ENCODE measurements at places on chromosomes 12 and 14.
A peak's percentile ranks its signal among the peaks of the same experiment; 100 is the strongest.

DNA sequence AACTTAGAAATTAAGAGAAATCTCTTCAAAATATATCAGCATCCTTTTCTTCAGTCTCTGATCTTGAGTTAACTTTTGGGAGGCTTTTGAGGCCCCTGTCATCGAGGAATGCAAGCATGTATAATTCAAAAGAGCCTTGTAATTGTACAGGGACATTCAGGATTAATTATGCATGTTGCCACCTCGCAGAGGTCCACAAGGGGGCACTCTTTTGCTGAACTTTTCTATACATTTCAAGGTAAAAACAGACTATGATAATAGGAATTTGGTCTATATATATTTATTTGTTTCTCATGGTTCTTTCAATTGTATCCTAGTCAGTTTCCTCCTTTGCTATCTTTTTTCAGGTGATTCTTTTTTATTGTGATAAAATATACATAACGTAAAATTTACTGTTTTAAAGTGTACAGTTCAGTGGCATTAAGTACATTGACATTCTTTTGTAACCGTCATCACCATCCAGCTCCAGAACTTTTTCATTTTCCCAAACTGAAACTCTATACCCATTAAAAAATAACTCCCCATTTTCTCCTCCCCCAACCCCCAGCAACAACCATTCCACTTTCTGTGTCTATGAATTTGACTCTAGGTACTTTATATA, 47.0 kb upstream of the SLC2A13 start:
- peak; percentile 69 for DNase-seq

DNA sequence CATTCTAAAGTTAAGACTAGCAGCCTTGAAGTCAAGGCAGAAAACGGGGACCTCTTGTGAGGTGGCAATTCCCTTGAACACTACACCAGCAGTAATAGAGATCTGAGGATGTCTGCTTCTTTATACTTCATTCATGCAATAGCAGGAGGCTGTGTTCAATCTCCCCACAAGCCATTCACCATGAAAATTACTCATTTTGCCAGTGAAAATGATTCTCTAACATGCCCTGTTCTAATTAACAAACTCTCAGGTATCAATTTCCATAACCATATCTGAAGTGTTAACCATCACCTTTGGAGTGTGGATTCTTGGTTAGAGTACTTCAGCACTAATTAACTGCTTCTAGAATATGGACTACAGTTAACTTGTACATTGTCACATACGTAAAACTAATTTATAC, 3.4 kb upstream of the GLIPR1 start:
- no peak for DNase-seq

- DNase-seq = no peak
Measured at GRCh38 chr12:66531766-66532165, 147.1 kb downstream of the GRIP1 start.

DNA sequence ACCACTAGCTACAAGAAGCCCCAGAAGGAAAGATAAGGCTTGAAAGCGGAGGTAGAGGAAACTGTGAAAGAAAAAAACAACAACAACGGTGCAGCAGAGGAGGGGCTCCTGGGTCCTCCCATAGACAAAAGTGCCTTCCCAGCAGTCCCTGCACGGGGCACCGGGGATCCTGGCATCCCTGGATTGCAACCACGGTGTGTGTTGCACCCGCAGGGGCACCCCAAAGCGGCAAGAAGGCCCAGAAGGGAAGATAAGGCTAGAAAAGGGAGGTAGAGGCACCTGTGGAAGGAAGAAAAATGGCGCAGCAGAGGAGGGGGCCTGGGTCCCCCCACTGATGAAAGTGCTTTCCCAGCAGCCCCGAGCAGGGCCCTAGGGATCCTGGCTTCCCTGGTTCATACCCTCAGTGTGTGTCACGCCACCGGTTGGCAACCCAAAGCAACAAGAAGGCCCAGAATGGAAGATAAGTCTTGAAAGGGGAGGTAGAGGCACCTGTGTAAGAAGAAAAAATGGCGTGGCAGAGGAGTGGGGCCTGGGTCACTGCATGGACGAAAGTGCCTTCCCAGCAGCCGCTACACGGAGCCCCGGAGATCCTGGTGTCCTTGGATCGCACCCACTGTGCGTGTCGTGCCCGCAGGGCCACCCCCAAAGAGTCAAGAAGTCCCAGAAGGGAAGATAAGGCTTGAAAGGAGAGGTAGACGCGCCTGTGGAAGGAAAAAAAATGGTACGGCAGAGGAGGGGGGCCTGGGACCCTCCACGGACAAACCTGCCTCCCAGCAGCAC, 281.0 kb downstream of the ALG10 start:
- DNase-seq = no peak

DNA sequence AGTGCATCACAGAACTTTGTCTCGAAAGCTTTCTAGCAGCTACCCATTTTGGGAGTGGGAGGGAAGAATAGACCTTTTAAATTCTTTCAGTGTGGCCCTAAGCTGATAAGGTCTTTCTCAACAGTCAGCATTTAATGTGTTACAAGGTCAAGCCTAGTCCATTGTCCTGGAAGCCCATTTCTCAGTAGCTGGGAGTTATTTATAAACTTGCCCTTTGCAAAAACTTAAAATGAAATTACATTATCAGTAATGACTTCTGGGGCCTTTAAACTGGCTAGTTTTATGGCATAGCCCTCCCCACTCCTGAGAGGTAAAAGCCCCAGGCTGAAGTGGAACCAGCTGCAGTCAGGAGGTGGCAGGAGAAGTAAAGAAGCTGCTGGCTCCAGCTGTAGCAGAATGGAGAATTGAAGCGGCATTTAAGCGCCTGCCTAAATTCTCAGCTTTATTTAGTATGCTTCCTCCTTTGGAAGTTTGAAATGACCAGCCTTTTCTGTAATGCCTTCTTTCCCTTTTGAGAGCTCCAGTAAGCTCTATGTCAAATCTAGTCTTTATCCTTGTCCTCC, 12.4 kb downstream of the COPZ1 start:
- no peak for DNase-seq

- DNase-seq = no peak
Measured at GRCh38 chr12:3832738-3833137, 40.5 kb downstream of the PARP11 start.
